ENCODE measurements at places on chromosomes 12 and 14.

GRCh38 chr14:93902619-93903307 is 24.4 kb upstream of the FAM181A start:
- DNase-seq, result no peak

- no peak for DNase-seq
Observed at GRCh38 chr12:56062996-56063395, 17.0 kb upstream of the ERBB3 start.

GRCh38 chr12:49744363-49744885 is 3.1 kb downstream of the TMBIM6 start:
- DNase-seq, result no peak

GRCh38 chr12:117313926-117314325 is 47.5 kb downstream of the NOS1 start:
- DNase-seq, result no peak

- peak; percentile 13 for DNase-seq
Observed at GRCh38 chr12:109735051-109735521, 21.5 kb downstream of the FAM222A start.

DNA sequence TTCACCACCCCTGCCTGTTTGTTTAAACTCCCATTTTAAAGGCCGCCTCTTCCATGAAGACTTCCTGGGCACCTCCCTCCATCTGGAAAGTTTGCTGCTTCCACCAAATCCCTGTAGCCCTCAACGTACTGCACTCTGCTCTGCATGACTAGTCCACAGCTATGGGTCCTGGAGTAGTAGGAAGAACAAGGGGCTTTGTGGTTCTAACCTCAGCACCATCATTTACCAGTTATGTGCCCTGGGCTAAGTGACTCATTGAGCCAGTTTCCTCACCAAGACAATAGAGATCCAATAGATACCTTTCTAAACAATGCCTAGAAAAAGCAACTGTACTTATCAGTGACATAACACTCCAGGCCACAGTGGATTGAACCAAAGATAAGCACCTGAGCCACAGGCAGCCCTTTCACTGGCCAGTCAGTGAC is 8.5 kb upstream of the LTBP2 start:
- no peak for DNase-seq

GRCh38 chr14:44529026-44529425 is 21.9 kb upstream of the FSCB start:
- no peak for DNase-seq

DNA sequence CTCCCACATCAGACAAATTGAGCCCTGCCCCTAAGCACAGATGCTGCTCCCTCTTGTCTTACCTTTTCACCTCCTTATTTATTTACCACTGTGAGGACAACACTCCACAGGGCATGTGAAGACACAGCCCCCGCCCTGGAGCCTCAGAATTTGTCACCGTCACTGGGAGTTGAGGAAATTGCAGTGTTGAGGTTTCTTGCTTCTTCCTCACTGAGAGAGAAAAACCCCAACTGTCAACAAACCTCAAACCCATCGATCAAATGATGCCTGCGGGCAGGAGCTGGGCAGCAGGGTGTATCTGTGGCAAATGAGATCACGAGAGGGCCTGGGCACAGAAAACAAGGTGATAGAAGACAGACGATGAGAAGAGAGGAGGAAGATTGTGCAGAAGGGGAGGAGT is 30.5 kb upstream of the PLEKHG3 start:
- no peak for DNase-seq

GRCh38 chr12:68439368-68440045 is 107.3 kb upstream of the MDM1 start:
- DNase-seq, result no peak

DNA sequence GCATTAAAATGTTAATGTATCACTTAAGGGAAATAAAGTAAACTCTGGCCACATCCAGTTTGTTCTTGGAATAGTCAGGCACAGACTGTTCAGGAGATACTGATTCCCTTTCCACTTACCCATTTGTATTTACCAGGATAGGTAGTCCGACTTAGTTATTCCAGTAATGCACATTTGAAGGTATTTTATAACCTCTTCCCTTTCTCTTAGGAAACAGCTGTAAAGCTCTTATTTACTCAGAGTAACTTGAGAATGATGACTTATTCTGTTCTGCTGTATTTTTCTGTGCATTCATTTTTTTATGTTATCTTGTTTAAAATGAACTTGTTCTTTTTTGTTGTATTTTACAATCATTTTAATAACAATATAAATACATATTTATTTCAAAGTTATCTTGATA is 78.0 kb downstream of the METTL25 start:
- DNase-seq, result no peak

GRCh38 chr12:117362391-117362790 is 965 bp upstream of the NOS1 start:
- no peak for DNase-seq

DNA sequence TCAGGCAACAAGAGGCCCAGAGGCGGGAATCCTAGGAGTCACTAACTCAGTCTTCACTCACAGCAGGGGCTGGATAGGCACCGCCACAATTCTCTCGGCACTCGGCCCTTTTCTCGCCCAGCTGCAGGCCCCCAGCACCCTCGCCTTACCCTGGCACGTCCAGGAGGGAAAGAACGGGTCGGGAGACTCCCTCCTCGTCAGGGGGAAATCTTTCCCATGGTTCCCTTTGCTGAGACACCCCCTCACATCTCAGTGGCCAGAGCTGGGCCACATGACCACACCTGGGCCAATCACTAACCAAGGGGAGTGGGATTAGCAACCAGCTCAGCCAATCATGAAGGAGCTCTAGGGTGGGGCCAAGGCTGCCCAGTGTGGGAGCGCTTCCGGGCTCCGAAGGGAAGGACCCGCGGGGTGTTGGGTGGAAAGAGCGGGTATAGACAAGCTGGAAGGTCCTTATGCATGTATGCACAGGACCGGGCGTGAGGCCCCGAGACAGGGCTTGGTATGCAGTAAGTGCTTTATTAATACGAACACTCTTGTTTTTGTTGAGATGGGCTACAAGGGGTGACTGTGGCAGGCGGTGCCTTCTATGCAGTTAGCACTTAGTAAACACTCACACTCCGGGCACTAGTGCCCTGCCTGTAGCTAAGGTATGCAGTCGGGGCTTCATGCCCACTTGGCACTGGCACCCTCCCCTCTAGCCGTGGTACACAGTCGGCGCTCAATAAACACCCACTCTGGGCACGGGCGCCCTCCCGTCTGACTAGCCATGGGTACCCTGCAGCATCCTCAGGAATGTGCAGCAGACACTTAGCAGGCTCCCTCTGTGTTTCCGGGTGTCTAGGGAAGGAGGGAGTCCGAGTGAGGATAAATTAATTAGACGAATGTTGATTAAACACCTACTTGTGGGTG is 40.3 kb downstream of the ADGRD1 start:
- no peak for DNase-seq

DNA sequence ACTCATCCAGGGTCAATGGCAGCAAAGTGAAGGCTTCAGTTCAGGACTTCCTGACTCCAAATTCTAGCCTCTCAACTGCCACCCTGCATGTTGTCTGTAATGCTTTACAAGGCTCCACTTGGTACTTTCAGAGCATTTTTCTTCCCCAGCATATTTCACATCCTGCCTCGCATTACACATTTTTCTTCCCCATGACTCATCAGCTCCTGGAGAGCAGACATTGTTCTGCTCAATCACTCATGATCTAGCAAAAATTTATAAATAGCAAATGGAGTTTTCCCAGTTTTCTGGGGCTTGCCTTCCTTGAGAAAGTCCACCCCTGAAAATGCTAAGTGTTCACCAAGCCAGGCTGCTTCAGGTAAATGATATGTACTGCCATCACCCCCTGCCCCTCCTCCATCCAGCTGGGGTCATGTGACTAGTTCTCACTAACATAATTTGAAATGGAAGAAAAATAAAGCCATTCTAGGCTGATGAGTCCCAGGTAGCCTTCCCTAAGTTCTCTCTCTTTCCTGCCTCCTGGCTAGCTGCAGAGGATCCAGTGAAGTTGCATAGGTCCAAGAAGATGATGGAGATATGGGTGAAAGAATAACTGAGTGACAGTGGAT is 69.4 kb downstream of the ARMH4 start:
- no peak for DNase-seq

- DNase-seq, result no peak
Observed at GRCh38 chr12:19227190-19227879, 97.8 kb downstream of the PLEKHA5 start.

DNA sequence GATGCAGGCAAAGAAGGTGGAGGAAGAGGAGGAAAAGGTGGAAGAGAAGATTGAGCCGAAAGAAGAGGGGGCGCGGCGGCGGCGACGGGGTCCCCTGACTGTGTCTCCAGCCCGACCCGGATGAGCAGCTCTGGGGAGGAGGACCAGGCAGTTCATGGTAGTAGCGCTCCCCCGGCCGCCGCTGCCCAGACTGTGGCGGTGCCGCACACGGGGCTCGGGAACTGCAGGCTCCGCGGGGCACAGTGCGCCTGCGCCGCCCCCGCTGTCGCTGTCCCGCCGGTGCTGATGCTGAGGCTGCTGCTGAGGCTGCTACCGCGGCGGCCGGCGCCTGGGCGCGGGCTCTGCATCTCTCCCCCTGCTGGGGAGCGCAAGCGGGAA is at the start of gene KCNH5:
KCNH5 (minus strand) TSS at position 225 of the 378 bp plus-strand sequence. CDS start 272 bp downstream, outside the sequence.
- DNase-seq, result peak; percentile 66

DNA sequence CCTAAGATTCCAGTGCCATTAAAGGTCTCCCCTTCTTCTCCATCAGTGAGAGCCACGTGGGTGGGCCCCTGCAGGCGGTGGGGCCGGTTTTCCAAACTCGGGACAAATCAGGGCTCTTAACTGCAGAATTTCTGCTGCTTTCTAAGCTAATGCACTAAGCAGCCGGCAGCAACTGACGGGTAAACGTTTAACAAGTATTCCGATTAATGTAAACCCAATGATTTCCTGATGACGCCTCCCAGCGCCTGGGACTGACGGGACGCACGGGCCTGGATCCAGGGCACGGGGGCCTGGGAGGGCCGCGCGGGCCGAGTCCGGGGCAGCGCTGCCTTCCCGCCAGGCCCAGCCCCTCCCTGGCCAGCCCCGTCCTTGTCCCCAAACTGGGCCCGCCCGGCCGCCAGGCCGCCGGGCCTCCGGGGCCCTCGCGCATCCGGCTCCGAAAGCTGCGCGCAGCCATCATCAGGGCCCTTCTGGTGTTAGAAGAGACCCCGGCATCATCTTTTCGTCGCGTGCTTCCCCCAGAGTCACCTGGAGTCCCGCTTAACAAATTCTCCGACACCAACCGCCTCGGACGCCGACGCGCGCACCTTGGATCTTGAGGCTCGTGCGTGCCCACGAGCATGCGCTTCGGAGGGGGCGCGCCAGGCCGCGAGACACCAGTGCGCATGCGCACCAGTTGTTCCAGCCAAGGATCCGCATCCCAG is at the start of gene MLH3:
MLH3 (minus strand) TSS at position 616 of the 704 bp plus-strand sequence. CDS start 1,812 bp downstream, outside the sequence.
- DNase-seq, result peak; percentile 90

DNA sequence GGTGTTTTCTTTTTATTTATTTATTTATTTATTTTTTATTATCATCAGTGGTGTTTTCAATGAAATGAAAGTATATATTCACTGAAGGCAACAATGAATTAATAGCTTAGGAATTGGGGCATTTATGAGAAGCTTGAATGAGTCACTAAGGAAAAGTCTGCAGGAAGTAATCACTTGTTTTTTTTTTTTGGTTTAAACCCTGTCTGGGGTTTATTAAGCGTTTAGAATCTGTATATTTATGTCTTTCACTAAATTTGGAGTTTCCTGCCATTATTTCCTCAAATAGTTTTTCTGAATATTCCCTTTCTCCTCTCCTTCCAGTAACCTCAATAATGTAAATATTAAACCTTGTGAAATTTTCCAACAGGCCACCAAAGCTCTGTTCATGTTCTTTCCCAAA is 85.5 kb downstream of the TESC start:
- DNase-seq, result no peak

GRCh38 chr12:114684098-114684869 is at the start of gene TBX3:
TBX3 (minus strand) TSS chr12:114684175; CDS start chr12:114683200, 975 bp downstream.
- peak; percentile 96 for DNase-seq

GRCh38 chr14:55111122-55111708 is 17.8 kb upstream of the LGALS3 start:
- no peak for DNase-seq

DNA sequence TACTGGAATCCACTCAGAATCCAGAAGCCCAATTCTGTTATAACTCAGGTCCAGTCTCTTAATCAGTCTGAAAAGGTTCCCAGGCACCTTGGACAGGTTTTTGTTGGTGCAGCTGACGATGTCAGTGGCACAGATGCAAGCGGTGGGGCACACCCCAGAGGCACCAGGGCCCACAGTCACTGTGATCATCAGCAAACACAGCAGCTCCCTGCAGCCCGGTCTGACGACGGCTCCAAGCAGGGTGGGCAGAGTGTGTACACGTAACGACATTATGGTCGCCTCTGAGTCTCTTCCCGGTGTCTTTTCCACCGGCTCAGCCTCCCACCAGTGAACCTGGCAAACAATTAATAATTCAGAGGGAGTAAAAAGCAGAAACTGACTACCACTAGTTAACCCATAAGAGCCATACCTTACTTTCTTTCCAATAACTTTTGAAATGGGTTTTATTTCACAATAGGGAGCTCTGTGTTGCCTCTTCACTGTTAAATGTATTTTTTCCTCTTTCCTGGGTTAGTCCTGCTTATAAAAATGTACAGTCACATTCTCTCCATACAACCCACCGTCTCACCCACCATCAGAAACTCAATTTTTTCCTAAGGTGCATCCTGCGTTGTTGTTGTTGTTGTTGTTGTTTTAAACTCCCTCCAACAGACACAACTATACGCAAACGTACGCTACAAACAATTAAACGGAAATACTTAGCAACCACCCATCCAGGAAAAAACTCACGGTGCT is 521 bp upstream of the PCED1B start:
- DNase-seq, result no peak

DNA sequence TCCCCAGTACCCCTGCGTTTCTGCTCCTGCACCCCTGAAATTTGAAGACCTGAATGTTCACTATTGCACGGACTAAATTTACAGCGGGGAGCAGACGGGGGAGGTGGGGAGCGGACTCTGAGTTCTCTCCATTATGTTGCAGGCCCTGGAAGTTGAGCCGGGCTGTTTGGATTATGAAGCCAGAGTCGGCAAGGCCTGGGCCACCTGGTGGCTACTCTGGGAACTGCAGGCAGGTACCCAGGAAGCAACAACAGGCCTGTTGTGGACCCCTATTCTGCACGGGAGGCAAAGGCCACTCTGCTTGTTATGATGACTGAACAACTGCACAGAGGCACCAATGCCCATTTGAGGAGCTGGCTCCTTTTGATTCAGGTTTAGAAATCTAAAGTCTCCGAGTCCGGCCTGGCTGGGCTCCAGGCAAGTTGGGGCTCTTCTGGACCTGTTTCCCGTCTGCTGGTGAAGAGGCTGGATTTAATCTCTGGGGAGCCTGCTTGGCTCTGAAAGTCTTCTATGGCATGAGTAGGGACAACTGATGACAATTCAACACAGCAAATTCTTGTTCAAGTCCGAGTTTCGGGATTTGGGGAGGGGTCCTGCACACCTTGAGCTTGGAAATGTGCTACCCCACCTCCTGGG is 34.1 kb upstream of the FAM181A start:
- peak; percentile 88 for DNase-seq

Data from right forelimb (tissue), 1 donor.